ENCODE measurements at places on chromosomes 2 and 18.

- DNase-seq, result no peak
These were observed 13.9 kb downstream of the IL37 start for GRCh38 chr2:112924821-112925220.

- no peak for DNase-seq
These were observed at the start of gene ARHGEF4 for GRCh38 chr2:130836501-130837174. ARHGEF4 (plus strand) TSS chr2:130836914; CDS start chr2:130836954, 40 bp downstream.

DNA sequence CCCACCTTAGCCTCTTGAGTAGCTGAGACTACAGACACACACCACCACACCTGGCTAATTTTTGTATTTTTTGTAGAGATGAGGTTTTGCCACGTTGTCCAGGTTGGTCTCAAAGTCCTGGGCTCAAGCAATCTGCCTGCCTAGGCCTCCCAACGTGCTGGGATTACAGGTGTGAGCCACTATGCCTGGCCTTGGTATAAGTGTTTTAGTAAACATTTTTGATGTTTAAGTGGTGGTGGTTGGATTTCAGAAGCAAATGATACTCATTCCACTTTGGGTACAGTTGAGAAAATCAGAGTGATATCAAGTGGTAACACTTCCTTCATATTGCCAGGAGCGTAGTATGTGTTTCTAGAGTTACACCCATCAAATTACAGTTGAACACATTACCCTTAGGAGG lies 25.4 kb downstream of the ACADL start:
- DNase-seq, result no peak

GRCh38 chr2:172021074-172021931 lies 21.6 kb downstream of the METAP1D start:
- DNase-seq, result no peak

DNA sequence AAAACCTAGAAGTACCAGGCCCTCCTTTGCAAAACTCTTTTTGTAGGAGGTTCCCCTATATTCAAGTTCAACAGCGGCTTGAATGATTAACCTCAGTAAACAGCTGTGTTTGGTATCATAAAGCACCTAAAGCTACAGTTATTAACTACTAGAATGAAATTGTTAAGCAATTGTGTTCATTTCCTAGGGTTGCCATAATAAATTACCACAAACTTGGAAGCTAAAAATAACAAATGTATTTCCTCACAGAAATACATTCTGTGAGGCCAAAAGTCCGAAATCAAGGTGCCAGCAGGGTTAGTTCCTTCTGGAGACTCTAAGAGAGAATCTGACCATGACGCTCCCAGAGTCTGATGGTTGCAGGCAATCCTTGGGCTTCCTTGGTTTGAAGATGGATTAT lies 202.1 kb upstream of the ACVR2A start:
- DNase-seq, result no peak

- no peak for DNase-seq
These were observed 21.8 kb downstream of the ATAD2B start for GRCh38 chr2:23905155-23905554.

GRCh38 chr18:34128436-34128835 lies 96.3 kb downstream of the NOL4 start:
- no peak for DNase-seq

- DNase-seq, result no peak
These were observed 95.7 kb downstream of the TEX51 start for GRCh38 chr2:126994340-126994777.

GRCh38 chr2:28654663-28655320 lies 96.8 kb upstream of the PPP1CB start:
- DNase-seq, result no peak

GRCh38 chr2:161412346-161412745 lies 3.8 kb upstream of the TBR1 start:
- no peak for DNase-seq

- DNase-seq, result no peak
These were observed 29.6 kb downstream of the CELF4 start for GRCh38 chr18:37535968-37536367.

- DNase-seq, result no peak
These were observed 35.7 kb downstream of the STEAP3 start for GRCh38 chr2:119259296-119259860.

- no peak for DNase-seq
These were observed 216.5 kb downstream of the DYSF start for GRCh38 chr2:71669628-71670429.
